ENCODE measurements at places on chromosomes 12 and 14. TPM values are rescaled to one million over a fixed set of nuclear protein-coding genes. Genes with fewer than 3 reads are reported as not detected.

SERPINA10 gene
- total RNA-seq, result not detected

DCN gene
- 643 TPM for total RNA-seq

HPD gene
- total RNA-seq, result 0.30 TPM

RACGAP1 gene
- 38.4 TPM for total RNA-seq

NAP1L1 gene
- 301 TPM for total RNA-seq

RD3L gene
- total RNA-seq, result not detected

LRTM2 gene
- total RNA-seq, result 1.4 TPM

KRT77 gene
- total RNA-seq, result 0.10 TPM
